ENCODE measurements at places on chromosomes 16 and 17. TPM values are rescaled to one million over a fixed set of nuclear protein-coding genes. Genes with fewer than 3 reads are reported as not detected.

KRT27 gene
- not detected for polyA plus RNA-seq

KLHL10 gene
- polyA plus RNA-seq = 0.33 TPM

DNA sequence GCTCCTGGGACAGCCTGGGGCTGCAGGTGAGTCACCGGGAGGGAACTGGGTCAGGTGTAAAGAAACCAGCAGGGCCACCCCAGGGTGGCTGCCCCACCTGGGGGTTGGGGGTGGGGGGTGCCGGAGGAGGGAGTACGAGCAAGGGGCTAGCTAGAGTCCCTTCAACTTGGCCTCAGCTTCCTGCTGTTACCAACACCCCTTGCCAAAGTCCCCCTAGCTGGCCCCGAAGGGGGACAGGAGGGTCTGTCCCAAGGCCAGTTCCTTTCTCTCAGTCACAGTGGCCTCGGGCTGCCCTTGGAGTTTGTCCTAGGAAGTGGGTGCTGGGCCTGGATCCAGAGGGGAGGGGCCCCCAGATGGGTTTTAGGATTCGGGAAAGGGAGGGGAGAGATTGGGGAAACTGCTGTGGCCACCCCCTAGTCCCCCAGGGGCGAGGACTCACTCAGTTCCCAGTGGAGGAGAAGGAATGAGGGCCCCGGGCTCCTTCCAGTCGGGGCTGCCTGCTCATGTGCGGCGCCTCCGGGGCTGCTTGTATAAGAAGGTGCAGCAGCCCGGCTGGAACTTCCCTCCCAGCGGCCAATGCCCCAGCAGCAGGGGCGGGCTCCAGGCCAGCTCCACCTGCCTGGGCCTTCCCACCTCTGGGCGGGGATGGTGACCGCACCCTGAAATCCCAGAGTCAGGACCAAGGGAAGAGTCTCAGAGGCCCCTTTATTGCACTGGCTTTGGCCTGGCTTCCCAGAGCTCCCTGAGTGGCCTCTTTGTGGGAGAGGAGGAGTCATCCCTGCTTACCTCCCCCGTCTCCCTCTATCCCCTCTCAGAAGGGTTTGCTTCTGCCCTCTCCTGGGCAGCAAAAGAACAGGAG, 7.3 kb downstream of the ARHGAP27 start:
- H3K27ac ChIP-seq = no peak overlapping the region
- peak; percentile 62 for DNase-seq
- H3K36me3 ChIP-seq = no peaks in the 10 kb centered on the region
- H3K27me3 ChIP-seq = peaks cover 21% of the 10 kb centered on the region
- peaks cover 3% of the 10 kb centered on the region for H3K4me1 ChIP-seq

GRCh38 chr17:76246080-76247066, 6.1 kb upstream of the RNF157 start:
- DNase-seq = no peak
- no peak overlapping the region for H3K27ac ChIP-seq
- no peak overlapping the region for H3K4me3 ChIP-seq
- H3K4me1 ChIP-seq = peaks cover under 1% of the 10 kb centered on the region

DNA sequence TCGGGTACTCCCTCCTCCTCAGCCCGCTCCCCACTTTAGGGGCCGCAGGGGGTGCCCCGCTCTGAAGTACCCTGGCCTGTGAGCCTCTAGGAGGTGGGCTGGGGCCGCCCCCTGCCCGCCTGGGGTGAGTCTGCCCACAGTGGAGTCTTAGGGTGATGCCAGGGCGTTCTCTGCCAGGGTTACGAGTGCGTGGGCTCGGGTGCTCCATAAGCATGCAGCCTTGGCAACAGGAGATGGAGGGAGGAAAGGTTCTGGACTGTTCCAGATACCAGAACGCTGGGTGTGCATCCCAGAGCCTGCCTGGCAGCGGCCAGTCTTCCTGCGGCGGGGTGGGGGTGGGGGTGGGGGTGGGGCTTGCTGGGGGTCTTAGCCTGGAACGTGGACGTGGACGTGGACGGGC, 15.9 kb downstream of the CACNA1H start:
- no peaks in the 10 kb centered on the region for H3K36me3 ChIP-seq
- H3K27ac ChIP-seq = no peak overlapping the region
- no peak for DNase-seq
- H3K4me1 ChIP-seq = no peaks in the 10 kb centered on the region
- H3K4me3 ChIP-seq = no peak overlapping the region

GRCh38 chr17:8159032-8159400, 3.7 kb downstream of the VAMP2 start:
- H3K36me3 ChIP-seq = peaks cover 12% of the 10 kb centered on the region
- H3K27ac ChIP-seq = no peak overlapping the region
- no peak overlapping the region for H3K4me3 ChIP-seq
- H3K27me3 ChIP-seq = no peaks in the 10 kb centered on the region
- DNase-seq = no peak

FN3KRP gene
- polyA plus RNA-seq = 16.5 TPM

- no peak overlapping the region for H3K4me3 ChIP-seq
- DNase-seq = peak; percentile 83
- H3K27me3 ChIP-seq = no peaks in the 10 kb centered on the region
- no peaks in the 10 kb centered on the region for H3K36me3 ChIP-seq
- no peak overlapping the region for H3K27ac ChIP-seq
- no peaks in the 10 kb centered on the region for H3K4me1 ChIP-seq
Measured at GRCh38 chr17:12765548-12765947, 23.8 kb upstream of the ARHGAP44 start.

IL34 gene
- 0.70 TPM for polyA plus RNA-seq

- H3K27me3 ChIP-seq = no peaks in the 10 kb centered on the region
- DNase-seq = no peak
- H3K27ac ChIP-seq = no peak overlapping the region
- no peak overlapping the region for H3K4me3 ChIP-seq
Measured at GRCh38 chr17:45929344-45929743, 35.0 kb downstream of the MAPT start.

DNA sequence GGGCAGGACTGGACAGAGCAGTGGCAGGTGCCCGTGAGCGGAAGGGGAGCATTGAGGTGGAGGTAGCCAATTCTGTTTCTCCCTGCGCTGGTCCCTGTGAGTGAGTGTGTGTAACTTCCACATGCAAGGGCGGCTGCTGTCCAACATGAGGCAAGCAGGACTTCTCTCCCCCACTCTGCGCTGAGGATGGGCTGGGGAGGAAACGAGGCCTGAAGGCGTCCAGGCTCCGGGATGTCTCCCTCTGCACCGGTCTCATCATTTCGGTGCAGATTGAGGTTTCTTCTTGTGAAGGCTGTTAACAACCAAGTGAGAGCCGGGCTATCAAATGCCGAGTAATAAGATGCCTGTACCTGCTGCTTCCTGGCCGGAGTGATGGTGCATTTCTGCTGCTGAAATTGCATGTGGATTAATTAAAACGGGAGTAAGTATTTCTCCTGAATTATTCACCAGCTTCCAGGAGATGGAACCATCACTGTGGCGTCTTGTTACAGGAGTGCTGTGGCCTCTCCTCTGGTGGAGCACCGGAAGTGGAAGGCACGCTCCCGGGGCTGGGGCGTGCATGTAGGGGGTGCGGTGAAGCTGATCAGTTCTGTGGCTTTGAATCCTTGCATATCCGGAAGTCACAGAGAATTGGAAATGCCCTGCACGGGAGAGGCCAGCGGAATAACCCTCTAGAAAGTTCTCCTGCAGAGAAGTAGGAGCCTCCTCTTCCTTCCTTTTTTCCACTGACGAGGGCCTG, 41.7 kb upstream of the MGAT5B start:
- H3K4me3 ChIP-seq = no peak overlapping the region
- H3K27me3 ChIP-seq = no peaks in the 10 kb centered on the region
- H3K4me1 ChIP-seq = no peaks in the 10 kb centered on the region
- DNase-seq = no peak
- H3K27ac ChIP-seq = no peak overlapping the region
- H3K36me3 ChIP-seq = no peaks in the 10 kb centered on the region

MYO15A gene
- polyA plus RNA-seq = 0.55 TPM

GRCh38 chr17:78174346-78174869, 6.0 kb downstream of the SYNGR2 start:
- H3K27ac ChIP-seq = no peak overlapping the region
- no peak for DNase-seq
- no peaks in the 10 kb centered on the region for H3K27me3 ChIP-seq
- peaks cover 3% of the 10 kb centered on the region for H3K36me3 ChIP-seq

DNA sequence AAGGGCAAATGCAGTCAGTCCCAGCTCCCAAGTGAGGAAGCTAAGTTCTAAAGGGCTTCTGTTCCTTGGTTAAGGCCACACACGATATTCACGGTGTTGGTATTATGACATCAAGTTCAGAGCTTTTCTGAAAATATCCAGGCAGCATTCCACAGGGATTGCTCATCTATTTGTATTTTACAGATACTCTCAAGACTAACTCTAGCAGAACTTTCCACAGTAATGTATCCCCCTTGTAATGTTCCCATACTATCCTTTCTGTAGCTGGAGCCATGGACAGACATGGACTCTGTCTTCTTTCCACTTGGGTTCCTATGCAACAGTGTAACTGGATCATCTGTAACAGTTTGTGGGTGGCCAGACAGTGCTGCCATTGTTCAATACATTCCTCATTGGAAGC, 13.5 kb downstream of the SDR42E1 start:
- H3K27me3 ChIP-seq = no peaks in the 10 kb centered on the region
- peak; percentile 87 for DNase-seq
- peak overlapping the region; percentile 22 for H3K27ac ChIP-seq
- no peaks in the 10 kb centered on the region for H3K36me3 ChIP-seq
- H3K4me3 ChIP-seq = no peak overlapping the region
- H3K4me1 ChIP-seq = peaks cover 12% of the 10 kb centered on the region

CCDC200 gene
- not detected for polyA plus RNA-seq

CARD14 gene
- polyA plus RNA-seq = not detected

GRCh38 chr16:83200005-83200779, 573.4 kb downstream of the CDH13 start:
- H3K27ac ChIP-seq = no peak overlapping the region
- no peaks in the 10 kb centered on the region for H3K4me1 ChIP-seq
- no peaks in the 10 kb centered on the region for H3K27me3 ChIP-seq
- H3K4me3 ChIP-seq = no peak overlapping the region

GRCh38 chr17:80694085-80694991, 149.7 kb downstream of the RPTOR start:
- no peak overlapping the region for H3K27ac ChIP-seq
- H3K27me3 ChIP-seq = no peaks in the 10 kb centered on the region
- no peaks in the 10 kb centered on the region for H3K4me1 ChIP-seq
- H3K4me3 ChIP-seq = no peak overlapping the region

ATP2A3 gene
- polyA plus RNA-seq = 0.25 TPM

CD300A gene
- polyA plus RNA-seq = not detected

GRCh38 chr17:306116-306515, 46.5 kb downstream of the RPH3AL start:
- no peak for DNase-seq
- H3K4me3 ChIP-seq = no peak overlapping the region
- H3K27me3 ChIP-seq = peaks cover 3% of the 10 kb centered on the region
- H3K36me3 ChIP-seq = no peaks in the 10 kb centered on the region

DNA sequence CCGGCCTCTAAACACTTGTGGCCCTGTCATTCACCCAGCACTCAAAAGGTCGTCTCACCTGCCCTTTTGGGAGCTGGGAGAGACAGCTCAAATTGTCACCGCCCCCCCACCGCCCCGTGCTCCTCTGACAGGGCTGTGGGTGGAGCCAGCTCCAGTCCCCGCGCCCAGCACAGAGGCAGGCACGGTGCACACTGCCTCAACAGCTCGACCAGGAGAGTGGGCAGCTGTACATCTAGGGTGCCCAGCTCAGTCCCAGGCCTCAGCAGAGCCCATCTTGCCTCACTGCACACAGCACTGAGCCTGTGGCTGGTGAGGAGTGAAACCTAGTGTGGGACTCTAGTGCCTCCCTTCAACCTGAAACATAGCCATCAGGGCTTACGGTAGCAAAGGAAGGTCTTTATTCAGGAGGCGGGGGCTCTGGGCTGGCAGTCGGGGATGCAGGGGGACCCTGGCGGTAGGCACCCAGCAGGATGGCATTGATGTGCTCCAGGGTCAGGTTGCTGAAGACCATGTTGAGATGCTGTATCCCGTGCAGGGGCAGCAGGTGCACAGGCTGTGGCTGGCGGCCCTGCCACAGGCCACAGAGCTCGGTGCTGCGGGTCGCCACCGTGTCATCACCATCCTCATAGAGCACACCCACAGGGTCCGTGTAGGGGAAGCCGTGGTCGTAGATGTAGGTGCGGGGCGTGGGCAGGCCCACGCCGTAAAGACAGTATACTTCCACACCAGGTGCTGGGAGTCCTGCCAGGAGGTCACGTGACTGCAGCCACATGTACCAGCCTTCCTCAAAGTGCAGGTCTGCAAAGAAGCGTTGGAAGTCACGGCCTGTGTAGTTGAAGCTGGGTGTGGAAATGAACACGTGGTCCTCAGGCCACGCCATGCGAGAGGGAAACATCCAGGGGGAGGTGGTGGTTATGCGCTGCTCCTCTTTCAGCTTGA, 3.1 kb upstream of the PSMB10 start:
- H3K4me1 ChIP-seq = peaks cover 20% of the 10 kb centered on the region
- no peak overlapping the region for H3K27ac ChIP-seq
- DNase-seq = no peak
- H3K4me3 ChIP-seq = no peak overlapping the region
- no peaks in the 10 kb centered on the region for H3K27me3 ChIP-seq

DNA sequence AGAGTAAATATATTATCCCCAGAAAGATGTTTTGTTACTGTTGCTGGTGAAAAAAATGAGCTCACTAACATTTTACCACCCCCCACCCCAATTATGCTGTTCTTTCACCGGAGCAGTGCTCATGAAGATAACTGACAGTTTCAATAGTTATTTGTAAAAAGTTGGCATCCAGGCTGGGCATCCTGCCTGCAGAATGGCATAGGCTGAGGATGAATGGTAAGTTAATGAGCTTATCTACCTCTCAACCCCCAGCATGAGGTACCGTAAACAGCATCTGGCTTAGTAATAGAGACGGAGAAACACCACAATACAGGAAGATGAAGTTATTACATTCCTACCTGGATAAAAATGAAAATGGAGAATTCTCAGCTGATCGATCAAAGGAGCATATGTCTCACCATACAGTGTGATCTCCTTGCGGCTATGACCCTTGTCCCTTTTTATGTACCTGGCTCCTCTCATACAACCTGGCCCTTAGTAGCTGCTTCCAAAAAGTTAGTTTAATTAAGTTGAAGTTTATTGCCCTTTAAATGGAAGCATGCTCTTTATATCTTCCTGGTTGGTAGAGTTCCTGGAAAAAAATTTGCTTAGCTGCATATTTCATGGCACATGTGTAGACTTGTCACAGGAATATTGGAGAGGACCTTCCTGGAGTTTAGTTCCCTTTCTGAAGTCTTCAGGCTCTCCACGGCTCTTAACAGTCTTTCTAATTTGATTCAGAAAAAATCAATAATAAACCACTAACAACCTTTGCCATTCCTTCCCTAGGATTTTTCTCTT, 61.2 kb upstream of the MPHOSPH6 start:
- no peaks in the 10 kb centered on the region for H3K36me3 ChIP-seq
- H3K4me3 ChIP-seq = no peak overlapping the region
- H3K27ac ChIP-seq = no peak overlapping the region
- no peak for DNase-seq
- H3K4me1 ChIP-seq = no peaks in the 10 kb centered on the region
- H3K27me3 ChIP-seq = no peaks in the 10 kb centered on the region

- DNase-seq = peak; percentile 68
- H3K4me3 ChIP-seq = peak overlapping the region; percentile 44
- peak overlapping the region; percentile 74 for H3K27ac ChIP-seq
- H3K27me3 ChIP-seq = no peaks in the 10 kb centered on the region
Measured at GRCh38 chr17:80260069-80260535, 550 bp upstream of the RNF213 start.

TEX14 gene
- 0.03 TPM for polyA plus RNA-seq

PDIA2 gene
- polyA plus RNA-seq = 0.06 TPM
